Activated CD4-positive, alpha-beta T cell treated with anti-CD3 and anti-CD28 coated beads for 24 hours (primary cell): ENCODE measurements at places on chromosomes 6 and 20.
A peak's percentile ranks its signal among the peaks of the same experiment; 100 is the strongest.

DNA sequence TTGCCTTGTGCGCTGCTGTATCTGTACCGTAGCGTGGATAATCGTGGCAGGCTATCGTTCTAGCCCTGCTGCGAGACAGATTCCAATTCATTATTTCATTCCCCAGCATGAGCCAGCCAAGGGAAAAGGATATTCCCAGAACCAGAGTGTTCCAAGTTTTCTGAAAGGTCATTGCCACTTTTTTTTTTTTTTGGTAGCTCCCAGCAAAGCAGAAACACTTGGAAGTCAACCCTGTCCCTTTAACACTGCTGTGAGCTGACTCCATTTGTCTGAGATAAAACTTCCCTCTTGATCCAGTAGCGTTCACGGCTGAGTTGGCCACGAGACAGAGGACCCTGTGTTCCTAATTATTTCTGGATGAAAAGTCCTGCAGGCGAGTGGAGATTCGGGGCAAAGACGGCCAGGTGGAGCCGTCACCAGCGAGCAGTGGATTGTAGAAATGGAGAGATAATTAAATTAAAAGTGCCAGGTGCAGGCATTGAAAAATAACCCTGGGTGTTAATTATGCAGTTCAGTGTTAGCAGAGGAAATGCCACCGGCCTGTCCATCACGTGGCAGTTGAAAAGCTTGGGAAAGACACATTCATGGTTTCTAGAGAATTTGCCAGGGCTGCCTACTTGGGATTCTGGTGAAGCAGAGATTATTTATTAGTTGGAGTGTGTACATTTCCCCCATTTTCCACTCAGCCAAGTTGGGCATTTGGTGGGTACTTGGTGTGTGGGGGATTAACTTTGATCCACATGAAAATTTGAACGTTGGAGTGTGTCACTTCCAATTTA lies 164.2 kb downstream of the SLC24A3 start:
- no peak for DNase-seq

DNA sequence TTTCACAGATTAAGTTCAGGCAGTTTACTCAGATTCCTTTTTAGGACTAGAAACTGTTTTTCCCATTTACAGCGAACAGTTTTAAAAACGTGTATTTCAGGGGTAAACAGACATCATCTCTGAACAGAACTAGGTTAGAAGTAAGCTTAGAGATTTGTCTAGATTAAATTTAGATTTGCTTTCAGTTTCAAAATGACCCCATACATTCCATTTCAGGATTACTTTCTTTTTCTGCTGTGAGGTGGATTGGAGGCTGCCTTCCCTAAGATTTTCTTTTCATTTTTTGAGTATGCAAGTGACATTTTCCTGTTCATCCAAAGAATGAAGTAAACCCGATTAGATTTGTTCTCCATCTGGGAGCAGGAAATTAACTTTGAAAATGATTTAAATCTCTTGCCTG lies 747.2 kb downstream of the KHDRBS2 start:
- DNase-seq: no peak

DNA sequence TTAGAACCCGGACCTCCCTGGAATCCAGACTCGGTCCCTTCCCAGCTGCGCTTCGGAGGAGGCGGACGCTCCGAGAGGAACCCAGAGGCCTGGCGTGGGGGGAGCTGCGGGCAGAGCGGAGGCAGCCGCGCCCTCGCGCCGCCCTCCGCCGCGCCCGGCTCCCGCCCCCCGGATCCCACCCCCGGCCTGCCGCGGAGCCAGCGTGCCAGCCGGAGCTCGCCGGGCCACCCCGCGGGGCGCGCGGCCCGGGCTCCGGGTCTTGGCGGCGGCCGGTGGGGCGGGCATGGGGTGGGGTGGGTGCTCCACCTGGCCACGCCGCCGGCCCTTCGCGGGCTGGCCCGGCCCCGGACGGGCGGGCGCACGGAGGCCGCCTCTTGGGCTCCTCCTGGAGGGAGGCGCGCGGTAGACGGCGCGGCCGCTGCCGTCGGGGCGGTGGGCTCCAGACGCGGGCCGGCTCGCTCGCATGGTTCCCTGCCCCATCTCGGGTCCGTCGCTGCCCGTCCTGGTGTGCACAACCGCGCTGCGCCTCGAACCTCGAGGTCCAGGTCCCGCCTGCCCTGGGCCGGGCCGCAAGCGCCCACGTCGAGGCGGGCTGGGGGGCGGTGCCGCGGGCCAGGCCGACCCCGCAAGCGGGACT lies 592 bp upstream of the CDYL start:
- DNase-seq: peak; percentile 38

DNA sequence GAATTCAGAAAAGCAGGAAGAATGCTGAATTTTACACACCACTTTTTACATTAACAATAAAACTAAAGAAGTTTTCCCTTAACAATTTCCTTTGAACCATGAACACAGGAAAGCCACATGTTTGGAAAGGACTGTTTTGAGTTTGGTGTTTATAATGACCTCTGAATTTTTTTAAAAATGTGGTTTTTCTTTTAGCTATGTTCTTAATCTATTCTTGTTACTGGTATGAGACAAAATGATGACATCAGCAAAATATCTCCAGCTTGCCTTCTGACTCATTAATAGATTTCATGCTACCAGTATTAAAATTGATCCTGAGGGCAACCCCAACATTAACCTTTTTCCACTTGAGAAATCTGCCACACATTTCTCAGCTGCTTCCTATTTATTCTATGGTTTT lies 217.5 kb upstream of the THEMIS start:
- no peak for DNase-seq

GRCh38 chr6:148463671-148464070 lies 121.0 kb downstream of the SASH1 start:
- DNase-seq: no peak

GRCh38 chr6:91697010-91697695 lies 1110.3 kb upstream of the MAP3K7 start:
- no peak for DNase-seq

DNA sequence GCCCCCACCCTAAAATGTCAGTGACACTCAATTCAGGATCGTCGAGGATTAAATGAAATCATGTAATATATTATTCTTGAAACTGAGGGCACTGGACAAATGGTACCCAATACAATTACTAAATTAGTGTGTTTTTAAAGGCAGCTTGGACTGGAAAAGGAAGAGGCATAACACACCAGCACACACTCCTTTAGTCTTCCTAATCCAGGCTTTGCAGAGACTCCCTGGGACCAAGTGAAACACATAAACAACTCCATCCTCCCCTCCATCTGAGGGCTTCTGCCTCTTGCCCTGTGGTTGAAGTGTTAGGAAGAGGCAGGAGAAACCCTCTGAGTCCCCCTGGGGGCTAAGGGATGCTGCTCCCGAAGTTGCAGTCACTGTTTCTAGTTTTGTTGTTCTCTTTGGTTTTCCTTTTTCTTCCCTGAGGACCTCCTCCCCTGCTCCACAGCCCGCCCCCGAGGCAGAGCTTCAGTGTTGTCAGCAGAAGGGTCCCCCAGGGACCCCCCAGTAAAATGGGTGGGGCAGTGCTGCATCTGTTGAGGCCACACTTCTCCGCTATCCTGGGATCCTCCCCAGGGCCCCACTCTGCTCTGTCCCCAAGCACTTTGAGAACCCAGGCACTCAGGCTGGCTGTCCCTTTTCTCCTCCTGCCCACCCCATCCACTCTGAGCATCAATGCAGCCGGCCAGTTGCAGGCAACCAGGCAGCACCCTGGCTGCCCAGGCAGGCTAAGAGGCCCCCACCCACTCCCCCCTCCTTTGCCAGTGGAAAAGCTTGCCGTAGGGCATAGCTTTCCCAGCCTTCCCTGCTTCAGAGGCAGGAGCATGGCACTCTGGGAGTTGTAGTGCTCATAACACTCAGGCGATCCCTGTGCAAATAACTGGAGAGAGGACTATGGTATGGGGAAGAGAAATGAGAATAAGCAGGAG lies 5.9 kb downstream of the TMEM63B start:
- DNase-seq: no peak

DNA sequence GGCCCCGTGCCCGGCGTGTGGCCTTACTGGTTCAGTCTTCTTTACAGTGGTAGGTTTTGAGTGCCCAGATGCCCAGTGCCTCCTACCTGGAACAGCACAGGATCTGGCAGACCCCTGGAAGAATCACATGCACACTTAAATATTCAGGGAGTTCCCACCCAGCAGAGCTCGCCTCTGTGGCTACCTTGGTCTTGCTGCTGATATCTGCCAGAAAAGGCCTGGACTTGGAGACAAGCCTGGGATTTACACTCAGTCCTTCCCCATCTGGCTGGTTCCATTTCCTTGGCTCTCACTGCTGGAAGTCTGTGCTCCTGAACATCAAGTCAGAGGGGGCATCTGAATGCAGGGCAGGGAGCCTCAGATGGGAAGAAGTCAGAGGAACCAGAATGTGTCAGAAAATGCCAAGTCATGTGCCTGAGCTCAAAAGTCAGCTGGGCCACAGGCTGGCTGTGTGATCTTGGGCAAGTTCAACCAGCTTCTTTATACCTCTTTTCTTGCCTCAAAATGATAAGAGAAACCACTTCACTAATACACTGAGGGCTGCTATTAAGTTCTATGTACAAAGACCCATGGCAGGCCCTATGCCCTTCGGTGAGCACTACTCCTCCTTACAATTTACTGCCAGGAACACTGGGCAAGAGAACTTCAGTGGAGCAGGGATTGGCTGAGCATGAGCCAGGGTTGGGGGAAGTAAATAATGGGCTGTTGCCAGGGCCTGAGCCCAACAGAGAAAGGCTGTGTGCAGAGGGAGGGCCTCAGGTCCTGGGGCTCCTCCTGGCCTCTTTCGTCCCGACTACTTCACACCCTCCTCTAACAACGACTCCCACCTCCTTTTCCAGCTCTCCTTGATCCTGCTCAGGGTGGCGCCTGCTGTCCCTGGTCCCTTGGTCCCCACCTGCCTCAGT lies 158.1 kb upstream of the PROKR2 start:
- no peak for DNase-seq

- DNase-seq: no peak
Measured at GRCh38 chr6:75748743-75749538, at the start of gene MYO6. TSS of gene MYO6 (plus strand) at chr6:75749239. CDS start at chr6:75817548, 68,309 bp downstream.

DNA sequence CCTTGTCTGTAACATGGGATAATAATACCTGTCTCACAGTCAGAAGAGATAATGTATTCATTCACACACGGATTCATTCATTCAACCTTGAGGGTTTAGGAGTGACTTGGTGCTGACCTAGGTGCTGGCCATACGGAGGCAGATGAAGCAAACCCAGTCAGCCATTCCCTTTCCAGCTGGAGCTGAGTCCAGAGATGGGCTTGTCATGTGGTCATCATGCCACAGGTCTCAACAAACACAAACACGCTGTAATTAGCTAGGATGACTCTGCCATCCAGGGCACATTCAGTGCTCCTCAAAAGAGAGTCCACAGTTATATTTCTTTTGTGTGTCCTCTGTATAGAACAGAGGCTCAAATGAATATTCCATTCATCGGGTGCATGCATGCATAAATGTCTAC lies 19.5 kb upstream of the PRELID3B start:
- no peak for DNase-seq
